ENCODE measurements at places on chromosomes 3 and 15. TPM values are rescaled to one million over a fixed set of nuclear protein-coding genes. Genes with fewer than 3 reads are reported as not detected.

CSPG4 gene
- total RNA-seq, result 31.0 TPM

AGBL1 gene
- total RNA-seq, result not detected

POTEB3 gene
- total RNA-seq, result not detected

FAM81A gene
- total RNA-seq, result 7.3 TPM

BCL6 gene
- 90.7 TPM for total RNA-seq

ITPKA gene
- total RNA-seq, result 0.29 TPM

ANAPC13 gene
- total RNA-seq, result 50.9 TPM

FBLN2 gene
- total RNA-seq, result 42.7 TPM

ZBTB20 gene
- 110 TPM for total RNA-seq

GRCh38 chr3:5168110-5168509, 19.4 kb upstream of the EDEM1 start:
- DNase-seq, result no peak

- peak; percentile 68 for DNase-seq
Measured at GRCh38 chr15:80778964-80779657, at the start of gene CEMIP. TSS of gene CEMIP (plus strand) at chr15:80779370. CDS start at chr15:80873880, 94,510 bp downstream.

DNA sequence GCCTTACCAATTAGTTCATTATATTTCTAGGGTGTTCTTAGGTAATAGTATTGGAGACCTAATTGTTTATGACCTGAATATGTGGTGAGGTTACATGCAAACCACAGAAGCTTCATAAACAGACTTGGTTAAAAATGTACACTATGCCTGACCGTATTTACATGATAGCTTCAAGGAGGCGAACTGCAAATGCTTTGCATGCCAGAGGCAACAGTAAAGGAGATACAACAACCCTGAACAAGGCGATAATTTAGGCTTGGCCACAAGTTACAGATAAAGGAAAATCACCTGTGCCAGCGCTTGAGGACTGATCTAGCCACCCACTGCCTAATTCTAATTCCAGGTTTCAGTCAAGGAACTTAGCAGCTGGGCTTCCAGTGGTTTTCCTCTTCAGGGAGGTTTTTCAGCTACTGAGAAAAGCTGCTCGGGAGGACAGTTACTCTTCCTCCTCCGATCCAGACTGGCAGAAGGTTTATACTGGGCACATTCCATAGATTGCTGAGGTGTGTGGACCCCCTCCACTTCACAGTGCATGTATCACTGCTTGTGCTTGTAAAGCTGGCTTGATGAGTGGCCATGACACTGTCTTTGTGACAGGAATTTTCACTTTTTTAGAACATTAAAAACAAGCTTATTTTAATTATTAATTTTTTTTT, 95.6 kb downstream of the DHX36 start:
- DNase-seq, result no peak

- peak; percentile 75 for DNase-seq
Measured at GRCh38 chr3:40780291-40780924, 255.6 kb downstream of the ZNF621 start.

DNA sequence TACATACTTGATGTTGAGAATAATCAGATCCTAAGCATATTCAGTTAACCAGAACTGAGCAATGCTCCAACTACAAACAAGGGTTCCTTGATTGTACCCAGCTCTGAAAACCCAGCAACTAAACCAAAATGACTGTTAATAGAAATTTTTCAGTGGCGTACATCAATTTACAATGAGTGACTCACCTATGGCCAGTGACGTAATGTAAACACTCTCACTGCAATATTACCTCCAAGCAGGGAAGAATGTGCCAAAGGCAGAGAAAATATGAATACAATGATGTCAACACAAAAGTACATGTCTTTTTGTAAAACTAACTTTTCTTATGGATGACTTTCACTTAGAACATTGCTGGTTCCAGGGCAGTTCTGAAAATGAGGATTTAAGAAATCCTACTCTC, 611.3 kb downstream of the EDEM1 start:
- DNase-seq, result no peak

DNA sequence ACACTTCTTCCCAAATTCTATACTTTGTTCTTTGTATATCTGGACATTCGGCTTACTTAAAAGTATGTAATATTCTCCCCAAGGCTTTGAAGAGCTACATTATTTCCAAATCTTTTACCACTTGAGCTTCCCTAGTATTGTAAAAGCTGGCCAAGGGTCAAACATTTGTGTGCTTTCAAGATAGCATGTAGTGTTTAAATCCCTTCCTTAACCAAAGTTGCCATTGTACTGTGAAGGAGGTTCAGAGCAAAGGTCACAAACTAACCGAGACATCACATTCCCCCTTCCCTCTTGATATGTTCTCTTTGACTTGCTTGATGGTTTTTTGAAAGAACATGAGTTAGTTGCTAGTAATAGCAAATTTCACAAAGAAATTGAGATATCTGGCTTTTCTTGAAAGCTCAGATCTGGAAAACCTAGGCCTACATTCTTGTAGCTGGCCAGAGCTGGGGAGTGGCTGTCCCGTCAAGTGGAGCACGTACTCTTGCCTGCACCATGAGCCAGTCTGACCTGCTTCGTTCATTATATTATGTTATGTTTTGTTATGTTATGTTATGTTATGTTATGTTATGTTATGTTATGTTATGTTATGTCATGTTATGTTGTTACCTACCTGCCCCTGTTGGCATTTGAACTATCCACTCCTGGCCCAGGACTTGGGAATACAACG, 60.2 kb downstream of the FILIP1L start:
- no peak for DNase-seq

GRCh38 chr3:150449169-150449721, 41.1 kb downstream of the TSC22D2 start:
- no peak for DNase-seq

DNA sequence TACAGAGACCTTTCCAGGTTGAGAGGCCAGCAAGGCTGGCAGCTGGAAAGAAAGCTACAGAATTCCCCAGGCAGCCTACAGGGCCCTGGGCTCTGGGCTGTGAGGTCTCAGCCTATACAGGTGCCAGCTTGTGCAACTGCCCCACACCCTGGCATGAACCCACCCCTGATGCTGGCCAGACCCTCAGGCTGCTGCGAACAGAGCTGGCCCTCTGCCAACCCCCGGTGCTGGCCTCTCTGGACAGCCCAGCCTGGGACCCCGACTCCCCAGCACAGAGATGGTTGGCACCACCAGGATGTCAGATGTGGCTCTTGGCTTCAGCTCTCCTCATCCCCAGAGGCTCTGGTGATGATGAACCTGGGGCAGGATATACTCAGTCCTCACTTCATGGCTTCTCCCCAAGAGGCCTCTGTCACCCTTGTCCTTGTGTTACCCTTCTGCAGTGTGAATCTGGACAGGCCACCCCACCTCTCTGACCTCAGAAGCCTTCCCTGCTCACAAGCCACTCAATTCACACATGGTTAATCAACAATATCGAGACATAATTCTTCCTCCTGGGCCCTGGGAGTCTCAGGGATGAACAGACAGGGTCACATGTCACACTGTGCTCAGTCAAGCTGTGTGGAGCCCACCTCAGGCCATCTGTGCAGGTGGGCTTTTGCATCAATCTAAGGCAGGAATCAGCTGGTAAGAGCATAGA, 11.0 kb upstream of the BFSP2 start:
- DNase-seq, result no peak

- DNase-seq, result no peak
Measured at GRCh38 chr3:129505341-129505740, 23.1 kb upstream of the RHO start.

- DNase-seq, result no peak
Measured at GRCh38 chr3:15630646-15631350, 29.3 kb downstream of the BTD start.

GRCh38 chr15:91468871-91469580, 369.0 kb downstream of the SV2B start:
- DNase-seq, result no peak

DNA sequence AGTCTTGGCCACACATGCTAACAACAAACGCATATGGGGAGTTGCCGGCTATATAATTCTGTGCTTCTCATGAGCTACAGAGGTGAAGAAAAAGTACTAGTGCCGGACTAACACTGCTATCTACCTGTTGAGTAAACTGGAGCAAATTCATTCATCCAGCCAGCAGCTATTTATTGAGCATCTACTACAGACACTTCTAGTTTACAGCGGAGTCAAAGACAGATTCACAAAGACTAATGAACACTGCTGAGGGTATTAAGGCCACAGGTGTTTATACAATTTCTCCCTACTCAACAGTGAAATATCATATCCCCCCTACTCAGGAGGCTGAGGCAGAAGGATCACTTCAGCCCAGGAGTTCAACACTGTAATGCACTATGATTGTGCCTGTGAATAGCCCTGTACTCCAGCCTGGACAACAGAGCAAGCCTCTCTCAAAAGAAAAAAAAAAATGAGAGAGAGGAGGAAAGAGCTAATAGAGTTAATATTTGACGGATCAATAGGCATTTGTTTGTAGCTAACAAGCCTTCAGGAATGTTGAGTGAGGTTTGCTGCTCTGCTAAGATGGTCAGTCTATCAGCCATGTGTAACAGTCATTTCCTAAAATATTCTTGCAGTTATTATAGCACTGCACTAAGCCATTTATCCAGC, 17.8 kb downstream of the ADCY5 start:
- no peak for DNase-seq

- peak; percentile 61 for DNase-seq
Measured at GRCh38 chr15:92059036-92059970, 205.8 kb downstream of the SLCO3A1 start.

DNA sequence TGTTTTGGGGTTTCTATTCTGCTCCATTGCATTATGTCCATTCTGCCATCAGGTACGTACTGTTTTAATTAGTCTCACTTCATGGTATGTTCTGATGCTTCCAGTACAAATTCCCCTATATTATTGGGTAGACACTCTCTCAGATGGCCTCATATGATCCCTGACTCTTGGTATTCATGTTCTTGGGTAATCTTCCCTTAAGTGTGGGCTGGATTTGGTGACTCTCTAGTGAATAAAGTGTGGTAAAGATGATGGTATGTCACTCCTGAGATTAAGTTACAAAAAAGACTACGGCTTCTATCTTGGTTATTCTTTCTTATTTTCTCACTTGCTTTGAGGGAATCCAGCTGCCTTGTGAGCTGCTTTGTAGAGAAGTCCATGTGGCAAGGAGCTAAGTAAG, 89.6 kb upstream of the TBC1D5 start:
- no peak for DNase-seq

DNA sequence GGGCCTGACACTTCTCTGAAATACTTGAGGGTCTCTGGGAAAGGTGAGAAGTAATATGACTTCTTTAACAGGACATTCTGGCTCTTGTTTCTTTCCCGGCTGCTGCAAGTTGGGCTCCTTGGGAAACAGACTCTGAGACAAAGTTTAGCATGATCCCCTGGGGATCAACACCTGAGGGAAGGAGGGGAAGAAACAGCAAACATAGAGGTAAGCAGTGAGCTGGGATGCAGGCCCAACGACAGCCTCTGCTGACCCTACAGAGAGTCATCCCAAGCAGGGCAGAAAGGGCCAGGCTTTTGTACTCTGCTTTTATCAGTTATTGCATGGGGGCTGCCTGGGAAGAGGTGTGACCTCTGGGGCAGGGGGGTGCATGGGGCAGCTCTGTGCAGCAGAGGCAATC, 26.8 kb upstream of the DUT start:
- no peak for DNase-seq

DNA sequence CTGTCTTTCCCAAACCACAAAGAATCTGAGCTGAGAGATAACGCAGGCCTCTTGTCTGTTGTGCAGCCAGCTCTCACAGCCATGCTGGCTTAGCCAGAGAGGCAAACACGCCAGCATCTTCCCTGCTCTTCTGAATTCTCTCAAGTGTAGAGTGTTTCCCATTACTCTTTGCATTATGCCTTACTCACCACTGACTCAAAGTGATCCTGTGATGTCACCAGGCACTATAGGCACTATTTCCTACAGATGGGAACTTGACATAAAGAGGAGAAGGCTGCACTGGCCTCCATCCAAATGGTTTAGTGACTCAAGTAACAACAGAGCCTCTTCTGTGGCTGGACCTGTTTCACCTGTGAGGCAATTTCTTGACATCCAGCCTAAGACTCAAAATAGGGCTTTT, 44.4 kb downstream of the PDZRN3 start:
- no peak for DNase-seq

GRCh38 chr3:46059432-46059831, 32.1 kb upstream of the XCR1 start:
- no peak for DNase-seq

DNA sequence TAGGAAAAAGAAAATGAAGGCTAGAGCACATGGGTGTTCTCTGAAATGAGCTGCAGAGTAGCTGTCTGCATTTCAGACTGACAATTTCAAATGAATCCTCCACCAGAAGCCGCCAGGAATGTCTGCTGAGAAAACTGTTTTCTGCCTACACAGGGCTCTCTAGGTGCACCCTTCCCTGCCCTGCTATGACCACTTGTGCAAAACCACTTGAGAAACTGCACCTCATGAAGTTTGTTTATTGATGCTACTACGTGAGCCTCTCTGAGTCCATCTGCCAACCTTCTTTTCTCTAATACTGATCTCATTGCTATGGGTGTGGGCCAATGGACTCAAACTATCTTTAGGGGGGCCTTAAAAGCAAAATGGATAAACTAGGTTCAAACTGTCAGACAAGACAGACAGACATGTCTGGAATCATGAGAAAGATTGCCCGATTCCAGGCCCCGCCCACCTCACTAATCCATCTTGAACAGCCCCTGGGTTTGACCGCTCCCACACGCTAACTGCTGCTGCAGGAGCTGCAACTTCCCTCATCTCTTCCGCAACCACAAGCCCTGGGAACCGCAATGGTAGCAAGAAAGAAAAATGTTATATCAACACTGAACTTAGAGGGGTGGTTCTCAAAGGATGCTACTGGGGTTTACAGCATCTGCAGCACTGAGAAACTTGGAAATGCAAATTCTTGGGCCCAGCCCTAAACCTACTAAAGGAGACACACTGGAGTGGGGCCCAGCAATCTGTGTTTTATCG, 9.0 kb upstream of the CD47 start:
- no peak for DNase-seq

GRCh38 chr3:77546246-77546645, 506.3 kb downstream of the ROBO2 start:
- DNase-seq, result no peak

DNA sequence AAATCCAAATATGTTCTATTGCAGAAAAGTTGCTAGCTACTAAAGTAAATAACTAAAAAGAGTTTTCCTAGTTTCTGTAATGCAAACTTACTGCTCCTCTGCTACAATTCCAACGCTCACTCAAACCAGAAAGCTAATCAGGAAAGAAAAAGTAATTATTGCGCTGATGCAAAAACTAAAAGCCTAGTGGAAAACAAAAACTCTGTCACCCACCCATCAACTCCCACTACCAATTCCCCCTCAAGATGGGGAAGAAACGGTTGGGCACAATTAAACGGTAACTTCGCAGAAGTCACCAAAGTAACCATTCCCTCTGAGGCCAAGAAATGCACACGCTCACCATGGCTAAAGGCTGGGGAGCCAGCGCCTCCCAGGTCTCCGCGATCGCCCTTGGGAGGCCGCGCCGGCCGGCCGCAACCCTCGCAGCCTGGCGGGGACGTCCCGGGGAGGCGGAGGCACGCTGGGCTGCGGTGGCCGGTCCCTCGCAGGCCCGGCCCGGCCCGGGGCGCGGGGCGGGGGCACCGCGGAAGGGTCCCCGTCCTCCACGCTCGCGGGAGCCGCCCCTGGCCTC, 684 bp downstream of the SLTM start:
- no peak for DNase-seq

GRCh38 chr3:162489853-162490252, 993.2 kb downstream of the OTOL1 start:
- no peak for DNase-seq
